GM19239 (cell line): ENCODE measurements at places on chromosomes 1 and 21.

DNA sequence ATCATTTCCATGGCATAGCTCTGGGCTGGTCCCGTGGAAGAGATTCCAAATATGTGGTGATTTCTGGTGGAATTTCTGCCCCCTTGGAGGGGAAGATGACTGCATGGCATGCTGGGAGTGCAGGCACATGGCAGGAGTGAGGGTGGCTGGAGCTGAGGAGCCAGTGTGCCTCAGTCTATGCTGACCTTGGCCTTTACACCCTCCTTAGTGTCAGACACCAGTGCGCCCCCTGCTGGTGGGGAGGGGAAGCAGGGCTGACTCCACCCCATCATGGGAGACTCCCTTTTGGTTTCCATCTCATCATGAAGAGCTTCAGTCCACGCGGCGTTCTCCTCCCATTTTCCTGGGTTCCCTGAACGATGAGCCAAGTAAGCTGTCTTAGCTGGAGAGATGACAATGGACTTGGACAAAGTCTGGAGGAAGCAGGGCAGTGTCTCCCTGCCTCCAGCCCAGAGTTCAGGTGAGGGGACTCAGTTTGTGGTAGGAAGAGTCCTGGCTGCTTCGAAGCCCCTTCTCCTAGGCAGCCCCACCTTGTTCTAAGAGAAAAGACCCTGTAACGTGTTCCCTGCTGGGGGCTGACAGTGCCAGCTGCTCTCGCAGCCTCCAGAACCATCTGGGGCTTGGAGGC, 10.3 kb downstream of the ALX3 start:
- no peak for DNase-seq

GRCh38 chr1:225738763-225739162, 38.9 kb upstream of the SRP9 start:
- DNase-seq: no peak

DNA sequence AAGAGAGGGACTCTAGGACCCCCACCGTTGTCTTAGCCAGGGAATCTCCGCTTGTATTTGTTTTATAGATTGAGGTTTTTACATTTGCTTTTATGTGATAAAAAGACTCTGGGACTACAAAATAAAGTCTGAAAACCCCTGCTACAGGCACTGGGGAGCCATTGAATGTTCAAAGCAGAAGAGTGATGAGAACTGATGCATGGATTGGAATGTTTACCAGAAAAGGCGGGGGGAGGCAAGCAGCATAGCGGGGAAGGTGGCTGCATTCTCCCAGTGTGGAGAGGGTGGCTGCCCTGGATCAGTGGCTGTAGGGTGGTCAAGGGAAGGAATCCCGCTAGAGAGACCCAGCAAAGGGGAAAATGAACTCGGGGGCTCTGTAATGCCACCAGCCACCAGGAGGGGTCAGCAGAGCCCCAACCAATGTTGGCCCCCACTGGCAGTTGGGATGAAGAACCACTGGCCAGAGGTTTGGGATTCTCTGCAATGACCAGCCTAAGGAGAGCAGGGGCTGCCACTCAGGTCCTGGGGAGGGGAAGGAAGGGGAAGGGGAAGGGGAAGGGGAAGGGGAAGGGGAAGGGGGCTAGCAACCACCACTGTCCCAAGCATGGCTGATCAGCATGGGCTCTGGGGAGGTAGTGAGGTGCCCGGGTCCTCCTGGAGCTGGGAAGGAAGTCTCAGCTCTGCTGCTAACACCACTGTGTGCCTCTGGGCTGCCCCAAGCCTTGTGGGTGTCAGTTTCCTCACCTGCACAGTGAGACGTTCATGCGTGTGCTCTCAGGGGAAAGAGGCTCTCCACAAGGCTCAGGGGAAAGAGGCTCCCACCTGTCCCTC, 19.2 kb upstream of the PEF1 start:
- peak; percentile 86 for DNase-seq

- no peak for DNase-seq
Observed at GRCh38 chr1:23742670-23743286, 493 bp upstream of the ELOA start.

- no peak for DNase-seq
Observed at GRCh38 chr1:112312879-112313278, 83.1 kb upstream of the CTTNBP2NL start.

DNA sequence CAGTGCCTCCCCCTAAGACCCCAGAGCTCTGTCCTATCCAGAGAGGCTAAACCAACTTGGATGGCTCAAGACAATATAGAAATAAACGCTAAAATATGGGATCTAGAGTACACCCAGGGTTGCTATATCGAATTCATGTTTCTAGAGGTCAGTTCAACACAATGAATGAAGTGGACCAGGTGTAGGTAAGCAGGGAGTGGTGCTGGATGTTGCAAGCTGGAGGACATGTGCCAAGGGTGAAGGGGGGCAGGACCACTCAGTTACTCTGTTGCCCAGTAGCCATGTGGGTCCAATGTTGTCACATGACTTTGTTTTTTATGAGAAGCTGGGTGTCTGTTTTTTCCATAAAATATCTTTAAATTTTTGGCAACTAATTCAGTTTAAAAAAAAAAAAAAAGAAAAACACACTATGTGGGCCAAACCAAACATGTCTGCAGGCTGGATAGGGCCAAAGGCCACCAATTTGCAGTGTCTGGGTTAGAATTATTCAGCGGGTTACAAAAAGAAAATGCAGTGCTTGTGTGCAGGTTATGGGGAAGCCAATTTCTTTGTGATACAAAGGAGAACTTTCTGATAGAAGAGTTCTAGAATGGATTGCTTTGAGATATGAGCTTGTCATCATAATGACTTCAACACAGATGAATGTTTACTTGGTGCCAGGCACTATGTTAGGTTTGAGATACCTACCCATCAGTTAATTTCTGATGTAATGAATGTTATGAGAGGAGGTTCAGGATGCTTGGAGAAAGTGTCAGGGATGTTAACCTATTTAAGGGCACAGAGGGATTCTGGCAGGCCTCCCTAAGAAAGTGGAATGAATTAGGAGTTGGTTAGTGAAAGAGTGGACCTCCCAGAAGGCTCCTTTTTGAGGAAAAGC, 8.9 kb downstream of the CACHD1 start:
- DNase-seq: no peak

DNA sequence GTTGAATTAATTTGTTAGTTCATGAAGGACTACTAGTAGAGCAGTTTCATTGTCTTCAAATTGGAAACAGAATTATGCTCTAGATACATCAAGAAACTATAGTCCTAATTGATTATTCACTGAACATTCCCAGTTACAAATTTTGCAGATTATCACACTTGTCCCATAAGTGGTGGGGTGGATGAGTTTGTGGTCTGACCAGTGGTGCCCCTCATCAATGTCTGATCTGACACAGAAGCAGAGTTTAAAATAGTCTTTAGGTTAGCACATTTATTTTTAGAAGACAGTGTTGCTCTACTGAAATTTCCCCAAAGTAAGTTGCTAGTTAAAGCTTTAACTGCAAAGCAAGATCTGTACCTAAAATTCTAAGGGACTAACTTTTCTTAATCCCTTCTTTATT, 42.9 kb downstream of the INKA2 start:
- DNase-seq: no peak
